Right renal cortex interstitium (tissue), 3 donors: ENCODE measurements at places on chromosomes 12 and 14.

DNA sequence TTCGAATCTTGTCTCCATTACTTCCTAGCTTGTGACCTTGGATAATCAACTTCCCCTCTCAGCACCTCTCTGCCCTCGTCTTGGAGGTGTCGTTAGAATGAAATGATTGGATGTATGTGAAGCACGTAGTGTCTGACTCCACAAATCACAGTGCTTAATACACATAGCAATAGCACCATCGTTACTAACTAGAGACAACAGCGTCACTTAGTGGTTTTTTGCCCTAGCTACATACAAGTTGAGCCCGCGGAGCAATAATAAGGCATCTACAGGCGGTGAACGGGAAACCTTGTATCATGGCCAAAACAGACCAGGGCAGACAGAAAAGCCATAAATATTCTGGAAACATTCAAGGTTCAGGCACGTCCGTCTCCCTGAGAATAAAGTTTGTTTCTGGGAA, 154.9 kb downstream of the ASCL4 start:
- DNase-seq, result no peak

DNA sequence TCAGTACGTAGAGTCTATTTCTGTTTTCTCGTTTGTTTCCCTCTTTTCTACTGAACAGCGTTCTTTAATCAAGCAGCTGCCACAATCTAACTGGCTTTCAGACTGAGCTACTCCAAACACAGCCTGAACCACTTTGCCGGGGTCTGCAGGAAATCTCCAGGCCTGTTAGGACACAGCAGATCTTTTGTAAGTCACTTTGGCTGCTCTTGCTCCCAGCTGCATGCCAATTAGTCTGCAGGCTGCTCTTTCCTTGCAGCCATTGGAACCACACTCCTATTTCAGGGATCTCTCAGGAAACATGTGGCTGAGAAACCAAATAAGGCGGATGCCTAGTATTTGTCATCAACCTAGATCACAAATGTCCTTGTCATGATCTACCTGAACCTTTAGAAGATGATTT, 73.6 kb downstream of the TMTC1 start:
- no peak for DNase-seq

DNA sequence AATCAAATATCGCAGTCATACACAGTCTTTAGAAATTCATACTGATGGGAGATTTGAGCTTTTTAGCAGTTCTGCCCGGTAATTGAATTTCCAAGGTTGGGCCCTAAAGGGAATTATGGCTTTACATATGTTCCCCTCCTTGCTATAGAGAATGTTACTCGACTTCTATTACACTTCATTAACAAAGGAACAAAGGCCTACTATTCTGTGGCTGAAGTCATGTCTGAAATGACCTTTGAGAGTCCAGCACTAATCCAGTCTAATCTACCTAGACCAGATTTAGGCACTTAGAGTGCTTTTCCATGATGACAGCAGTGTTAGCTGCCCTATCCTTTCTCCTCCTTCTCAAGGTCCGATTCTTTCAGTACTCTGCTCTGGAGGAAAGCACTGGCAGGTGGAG, 305.3 kb downstream of the MED13L start:
- DNase-seq, result no peak

- DNase-seq, result no peak
These were observed 18.1 kb upstream of the DIABLO start for GRCh38 chr12:122243965-122244364.

DNA sequence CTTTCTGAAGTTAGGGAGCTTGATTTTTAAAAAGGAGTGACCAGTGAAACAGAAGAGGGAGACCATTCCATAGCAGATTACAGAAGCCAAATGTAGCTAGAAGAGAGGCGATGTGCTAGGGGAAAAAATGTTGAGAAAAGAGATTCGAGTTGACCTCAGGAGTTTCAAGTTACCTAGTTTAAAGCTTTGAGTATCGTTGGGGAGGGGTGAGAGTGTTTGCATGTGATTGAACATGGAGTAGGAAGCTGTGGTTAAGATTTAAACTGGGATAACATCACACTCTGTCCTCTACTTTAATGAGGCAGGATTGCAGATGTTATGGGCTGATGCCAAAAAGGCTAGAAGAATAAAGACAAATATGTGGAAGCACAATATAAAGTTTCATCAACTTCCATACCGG, 3.7 kb downstream of the LETMD1 start:
- no peak for DNase-seq

DNA sequence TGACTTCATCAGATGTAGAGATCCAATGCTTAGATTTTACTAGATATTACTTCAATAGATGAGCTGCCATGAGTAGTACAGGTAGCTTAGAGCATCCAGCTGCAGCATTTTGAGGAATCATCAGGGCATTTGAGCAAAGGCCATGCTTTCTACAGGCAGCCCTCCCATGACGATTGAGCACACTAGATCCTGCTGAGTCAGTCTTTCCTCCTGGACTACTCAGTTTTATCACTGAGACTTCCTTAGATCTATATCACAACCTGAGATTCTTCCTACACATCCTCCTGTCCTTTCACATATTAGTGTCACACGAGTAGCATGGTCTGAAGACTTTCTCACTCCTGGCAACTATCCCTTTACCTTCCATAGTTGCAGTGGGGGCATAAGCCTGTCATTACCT, 1401.8 kb downstream of the FSCB start:
- DNase-seq, result no peak

DNA sequence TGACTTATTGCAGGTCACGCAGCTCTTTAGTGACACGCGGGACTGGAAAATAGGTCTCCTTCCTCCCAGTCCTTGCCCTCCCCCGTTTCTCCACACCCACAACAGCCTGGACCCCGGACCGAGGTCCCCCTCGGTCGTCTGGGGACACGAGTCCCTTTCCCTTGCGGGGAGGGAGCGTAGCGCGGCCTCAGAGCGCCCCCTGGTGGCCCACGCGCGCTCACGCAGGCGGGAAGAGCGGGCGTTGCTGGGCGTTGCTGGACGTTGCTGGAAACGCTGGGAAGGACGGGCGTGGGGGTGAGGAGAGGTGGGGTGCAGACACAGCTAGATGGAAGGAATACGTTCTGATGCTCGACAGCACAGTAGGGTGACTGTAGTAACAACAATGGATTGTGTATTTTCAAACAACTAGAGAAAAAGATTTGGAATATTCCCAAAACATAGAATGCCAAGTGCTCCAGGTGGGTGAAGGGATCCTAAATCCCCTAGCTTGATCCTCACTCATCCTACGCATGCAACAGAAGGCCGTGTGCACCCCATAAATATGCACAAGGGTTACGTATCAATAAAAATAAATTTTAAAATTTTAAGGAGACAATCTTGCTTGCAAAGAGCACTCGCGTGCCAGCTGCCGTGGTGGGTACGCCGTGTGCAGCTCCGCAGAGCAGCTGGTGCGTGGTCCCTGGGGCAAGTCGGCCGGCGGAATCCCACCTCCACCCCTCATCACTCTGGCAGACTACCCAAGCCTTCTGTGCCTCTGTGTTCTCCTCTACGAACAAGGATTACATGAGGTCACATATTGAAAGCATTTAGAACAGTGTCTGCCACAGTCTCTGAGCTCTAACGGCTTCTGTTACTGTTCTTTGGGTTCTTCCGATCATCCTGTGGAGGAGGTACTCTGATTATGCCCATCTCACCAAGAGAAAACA, 87.4 kb downstream of the B4GALNT3 start:
- no peak for DNase-seq

- no peak for DNase-seq
These were observed 5.0 kb upstream of the LGALS3 start for GRCh38 chr14:55123852-55124639.

DNA sequence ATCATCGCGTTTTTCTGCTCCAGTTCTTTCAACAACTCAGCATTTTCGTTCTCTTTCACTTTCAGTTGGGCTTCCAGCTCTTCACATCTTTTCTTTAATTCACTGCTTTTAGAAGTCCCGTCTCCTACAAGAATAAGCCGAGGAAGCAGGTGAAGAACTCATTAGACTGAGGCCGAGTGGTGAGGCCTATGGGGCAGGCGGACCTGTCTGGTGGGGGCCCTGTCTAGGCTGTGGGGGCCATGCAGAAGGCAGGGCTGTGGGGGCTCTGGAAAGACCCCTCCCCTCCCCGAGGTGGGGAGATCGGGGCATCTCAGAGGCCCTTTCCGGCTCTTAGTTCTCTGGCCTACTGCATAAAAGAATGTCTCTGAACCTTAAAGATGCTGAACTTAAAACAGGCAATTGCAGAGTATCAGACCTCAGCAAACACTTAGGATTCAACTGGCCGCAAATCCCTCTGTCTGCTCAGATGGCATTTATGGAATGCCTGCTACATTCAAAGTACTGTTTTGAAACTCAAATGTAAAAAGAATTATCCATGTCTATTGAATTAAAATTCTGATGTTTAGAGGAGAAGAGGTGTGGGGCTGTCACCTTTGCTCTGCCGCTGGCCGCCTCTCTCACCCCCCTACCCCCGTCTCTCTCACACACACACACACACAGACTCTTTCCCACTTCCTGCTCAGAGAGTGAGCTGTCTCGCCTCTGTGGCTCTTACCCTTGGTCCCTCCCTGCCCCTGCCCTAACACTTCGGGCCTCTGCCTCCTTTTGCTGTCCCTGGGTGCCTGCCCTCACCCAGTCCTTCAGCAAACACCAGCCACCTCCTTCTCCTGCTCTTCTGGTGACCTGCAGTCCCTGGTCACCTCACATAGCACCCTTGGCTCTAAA, 34.7 kb downstream of the CCDC92 start:
- DNase-seq, result no peak

DNA sequence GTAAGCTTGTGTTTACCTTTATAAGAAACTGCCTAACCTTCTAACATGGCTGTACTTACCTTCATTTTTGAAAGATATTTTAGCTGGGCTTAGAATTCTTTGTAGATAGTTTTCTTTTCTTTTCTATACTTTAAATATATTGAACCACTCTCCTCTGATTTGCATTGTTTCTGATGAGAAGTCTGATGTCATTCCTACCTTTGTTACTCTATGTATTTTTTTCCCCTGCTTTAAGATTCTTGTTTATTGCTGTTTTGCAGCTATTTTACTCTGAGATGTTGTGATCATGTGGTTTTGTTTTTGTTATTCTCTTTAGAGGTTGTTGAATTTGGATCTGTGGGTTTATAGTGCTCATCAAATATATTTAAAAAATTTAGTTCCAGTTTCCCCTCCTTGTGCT, 31.8 kb downstream of the CNOT2 start:
- no peak for DNase-seq

DNA sequence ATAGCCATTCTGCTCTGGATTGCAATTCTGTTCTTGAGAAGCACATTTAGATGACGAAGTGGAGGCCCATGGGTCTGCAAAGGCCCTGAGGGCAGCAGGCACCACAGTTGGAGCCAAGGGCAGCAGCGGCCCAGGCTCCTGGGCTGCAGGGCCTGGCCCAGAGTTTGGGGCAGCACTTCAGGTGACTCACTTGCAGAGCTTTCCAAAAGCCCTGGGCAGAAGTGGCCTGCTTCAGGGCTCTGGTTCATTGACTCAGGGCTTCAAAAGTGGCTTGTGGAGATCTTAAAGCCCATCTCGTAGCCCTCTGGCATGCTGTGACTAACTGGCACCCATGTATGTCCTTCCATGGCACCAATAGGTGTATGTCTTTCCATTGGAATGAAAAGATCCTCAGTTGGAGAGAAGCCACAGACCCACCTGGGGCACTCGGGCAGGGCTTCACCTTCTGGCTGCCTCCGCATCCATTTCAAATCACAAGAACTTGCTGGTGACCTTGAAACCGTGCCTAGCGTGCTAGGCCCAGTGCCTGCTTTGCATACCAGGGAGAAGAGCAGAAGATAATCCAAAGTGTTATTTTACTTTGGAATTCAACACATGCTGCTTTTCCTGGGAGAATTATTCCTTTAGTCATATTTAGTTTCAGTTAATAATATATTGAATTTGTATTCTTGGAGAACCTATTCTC, 106.7 kb downstream of the PRMT8 start:
- DNase-seq, result no peak

GRCh38 chr12:32334371-32334777, 65.0 kb upstream of the FGD4 start:
- no peak for DNase-seq

GRCh38 chr12:116525418-116526001, 33.7 kb upstream of the MAP1LC3B2 start:
- no peak for DNase-seq
